ENCODE measurements at places on chromosomes 12 and 14.

- no peak for DNase-seq
Observed at GRCh38 chr12:40336573-40337199, 111.9 kb downstream of the LRRK2 start.

DNA sequence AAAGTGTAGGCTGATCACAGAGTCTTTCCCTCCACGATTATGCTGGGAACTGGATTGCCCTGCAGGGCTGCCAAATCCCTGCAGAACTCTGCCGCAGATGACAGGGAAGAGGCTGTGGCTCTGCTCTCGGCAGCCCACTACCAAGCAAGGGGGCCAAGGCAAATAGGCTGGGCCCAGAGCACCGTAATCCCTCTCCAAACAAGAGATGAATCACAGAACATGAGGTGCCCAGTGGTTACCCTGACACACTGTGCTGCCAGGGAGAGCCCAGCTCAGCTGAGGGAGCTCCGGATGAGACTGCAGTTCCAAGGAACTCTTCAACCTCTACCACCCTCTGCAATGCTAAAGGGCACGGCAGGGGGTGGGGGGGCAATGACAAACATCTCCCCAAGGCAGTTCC is 33.9 kb downstream of the STON2 start:
- DNase-seq: no peak

- DNase-seq: peak; percentile 41
Observed at GRCh38 chr14:92513204-92513965, at the start of gene RIN3. TSS of gene RIN3 (plus strand) at chr14:92513781. CDS start at chr14:92513933, 152 bp downstream.

- no peak for DNase-seq
Observed at GRCh38 chr12:6987956-6988553, 17.3 kb downstream of the EMG1 start.

GRCh38 chr12:121287267-121287954 is 9.1 kb downstream of the CAMKK2 start:
- DNase-seq: no peak

DNA sequence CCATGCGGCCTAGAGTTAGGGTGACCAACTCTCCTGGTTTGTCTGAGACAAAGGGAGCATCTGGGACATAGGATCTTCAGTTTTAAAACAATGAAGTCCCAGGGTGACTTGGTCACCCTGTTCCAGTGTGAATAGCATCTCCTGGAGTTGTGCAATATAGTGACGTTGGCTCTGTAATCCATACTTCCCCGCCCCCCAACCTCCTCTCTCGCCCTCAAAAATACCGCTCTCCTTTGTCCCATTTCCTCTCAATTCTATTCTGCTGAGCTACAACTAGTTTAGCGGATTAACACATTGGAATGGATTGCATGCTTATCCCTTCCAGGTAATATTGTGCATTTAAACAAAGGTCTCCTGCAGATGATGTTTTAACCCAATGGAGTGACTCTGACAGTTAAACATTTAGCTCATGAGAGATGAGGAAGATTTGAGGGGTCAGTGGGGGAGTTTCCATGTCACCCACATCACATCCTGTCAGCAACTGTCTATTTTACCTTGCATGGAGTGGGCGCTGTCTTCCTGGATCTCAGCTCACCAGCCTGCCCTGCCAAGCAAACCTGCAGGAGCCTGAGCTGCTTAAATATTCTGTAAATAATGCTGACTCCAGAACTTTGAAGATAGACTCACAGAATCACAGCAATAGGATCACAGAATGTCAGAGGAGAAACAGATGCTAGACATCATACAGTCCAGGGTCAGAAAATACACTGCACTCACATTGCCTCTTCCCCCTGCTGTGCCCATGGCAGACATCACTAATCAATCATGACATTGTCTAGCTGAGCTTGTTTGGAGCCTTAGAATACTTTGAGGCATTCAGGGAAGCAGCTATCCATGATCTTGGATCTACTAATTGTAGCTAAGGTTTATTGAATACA is 43.0 kb downstream of the MAP1LC3B2 start:
- DNase-seq: no peak

DNA sequence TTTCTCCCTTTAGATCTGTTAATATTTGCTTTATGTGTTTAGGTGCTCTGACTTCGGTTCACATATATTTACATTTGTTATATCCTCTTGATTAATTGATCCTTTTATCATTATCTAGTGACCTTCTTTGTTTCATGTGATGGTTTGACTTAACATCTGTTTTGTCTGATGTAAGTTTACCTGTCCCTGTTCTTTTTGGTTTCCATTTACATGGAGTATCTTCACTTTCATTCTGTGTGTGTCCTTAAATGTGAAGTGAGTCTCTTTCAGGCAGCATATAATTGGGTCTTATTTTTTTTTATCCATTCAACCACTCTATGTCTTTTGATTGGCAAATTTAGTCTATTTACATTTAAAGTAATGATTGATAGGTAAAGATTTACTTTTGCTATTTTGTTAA is 24.2 kb downstream of the TRMT5 start:
- DNase-seq: no peak

DNA sequence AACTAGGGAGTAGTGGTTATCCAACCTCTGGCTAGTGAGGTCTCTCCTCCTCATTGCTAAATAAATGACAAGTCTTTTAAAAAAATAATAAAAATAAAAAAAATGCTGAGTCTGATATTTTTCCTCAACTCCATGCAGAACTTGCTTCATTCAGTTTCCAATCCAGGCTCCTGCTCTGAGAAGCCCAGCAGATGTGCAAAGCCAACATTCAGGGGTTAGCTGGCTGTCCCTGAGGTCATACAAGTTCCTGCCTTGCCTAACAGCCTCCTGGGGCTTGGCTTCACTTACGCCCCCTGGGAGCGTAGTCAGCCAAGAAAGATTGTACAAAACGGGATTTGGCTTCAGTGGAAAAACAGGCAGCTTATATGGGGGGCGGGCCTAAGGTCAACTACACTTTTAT is 23.3 kb downstream of the RTRAF start:
- DNase-seq: no peak

GRCh38 chr14:23729720-23730387 is 93.7 kb downstream of the DHRS2 start:
- no peak for DNase-seq

DNA sequence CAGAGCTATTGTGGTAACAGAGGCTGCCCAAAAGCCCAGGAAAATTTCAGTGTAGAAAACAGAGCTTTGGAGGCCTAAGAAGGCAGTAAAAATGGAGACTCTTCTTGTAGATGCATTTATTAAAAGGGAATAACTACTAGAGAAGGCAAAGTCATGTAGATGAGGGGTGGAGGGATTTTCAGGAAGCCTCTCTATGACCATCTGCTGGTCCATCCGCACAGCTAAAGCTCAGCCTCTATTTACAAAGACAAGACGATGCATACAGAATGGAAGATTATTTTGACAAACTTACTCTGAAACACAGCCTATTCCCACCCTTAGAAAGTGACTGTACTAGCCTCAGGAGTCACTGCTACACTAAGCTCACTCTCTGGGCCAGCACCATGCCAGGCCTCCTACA is 71.4 kb downstream of the GLRX5 start:
- no peak for DNase-seq

GRCh38 chr12:54232790-54233189 is 44.0 kb upstream of the SMUG1 start:
- no peak for DNase-seq

DNA sequence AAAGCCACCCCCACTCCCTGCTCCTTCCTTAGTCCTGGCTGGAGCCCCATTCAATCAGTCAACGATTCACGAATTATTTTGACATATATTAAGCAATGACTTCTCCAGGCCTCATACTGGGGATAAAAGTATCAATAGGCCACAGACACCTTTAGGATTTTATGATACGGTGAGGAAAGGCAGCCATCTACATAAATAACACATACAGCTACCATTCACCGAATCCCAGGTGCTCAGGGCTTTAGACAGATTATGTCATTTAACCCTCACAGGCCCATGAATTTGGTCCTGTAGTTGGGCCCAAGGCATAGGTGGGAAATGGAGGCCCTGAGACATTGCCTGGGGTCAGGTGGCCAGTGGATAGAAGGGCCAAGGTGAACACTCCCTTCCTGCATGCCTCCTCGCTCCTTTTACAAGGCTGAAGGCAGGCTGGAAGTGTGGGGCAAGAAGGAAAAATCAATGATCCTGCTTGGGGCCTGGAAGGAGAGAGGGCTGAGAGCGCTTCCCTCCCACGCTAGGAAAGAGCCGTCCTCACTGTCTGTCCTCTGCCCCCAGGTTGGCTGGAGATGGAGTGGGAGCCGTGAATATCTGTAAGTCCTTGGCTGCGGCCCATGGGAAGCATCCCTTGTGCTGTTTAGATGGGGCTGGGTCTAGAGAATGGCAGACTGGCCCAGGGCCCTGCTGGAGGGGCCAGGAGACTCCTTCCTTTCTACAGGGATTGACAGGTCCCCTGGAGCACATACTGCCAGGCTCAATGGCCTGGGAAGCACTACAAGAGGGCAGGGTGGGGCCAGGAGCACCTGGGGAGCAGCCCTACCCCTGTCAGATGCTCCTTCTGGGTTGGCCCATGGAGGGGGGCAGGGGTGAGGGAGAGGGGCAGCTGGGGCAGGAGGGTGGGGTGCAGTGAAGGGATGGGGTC is 14.8 kb downstream of the KRT7 start:
- no peak for DNase-seq

DNA sequence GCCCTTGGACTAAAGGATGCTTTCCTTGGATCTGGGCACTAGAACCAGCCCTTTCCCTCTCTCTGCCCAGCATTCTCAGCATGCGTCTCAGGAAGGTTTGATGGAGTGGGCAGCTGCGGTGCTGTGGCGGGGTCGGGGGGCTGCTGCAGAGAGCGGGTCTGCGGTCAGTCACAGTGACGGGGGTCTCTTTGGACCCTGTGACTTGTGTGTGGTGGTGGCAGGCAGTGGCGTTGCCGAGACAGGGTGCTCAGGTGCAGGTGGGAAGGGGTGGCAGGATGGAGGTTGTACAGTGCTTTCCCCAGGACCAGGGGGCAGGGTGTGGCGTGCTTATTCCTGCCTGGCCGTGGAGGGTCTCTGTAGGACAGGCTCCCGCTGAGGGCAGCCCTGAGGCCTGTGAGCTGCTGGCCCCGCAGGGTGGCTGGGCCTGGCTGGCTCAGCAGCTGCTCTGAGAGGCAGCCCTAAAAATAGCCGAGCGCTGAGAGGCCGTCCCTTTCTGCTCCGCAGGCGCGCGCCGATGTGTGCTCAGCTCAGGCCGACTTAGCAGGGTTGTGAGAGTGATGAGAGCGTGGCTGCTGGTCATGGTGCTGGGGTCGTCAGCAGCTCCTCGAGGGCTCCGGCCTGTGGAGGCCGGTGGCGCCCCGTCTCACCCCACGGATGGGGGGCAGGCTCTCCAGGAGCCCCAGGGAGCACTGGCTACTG is 9.7 kb downstream of the PACS2 start:
- no peak for DNase-seq

DNA sequence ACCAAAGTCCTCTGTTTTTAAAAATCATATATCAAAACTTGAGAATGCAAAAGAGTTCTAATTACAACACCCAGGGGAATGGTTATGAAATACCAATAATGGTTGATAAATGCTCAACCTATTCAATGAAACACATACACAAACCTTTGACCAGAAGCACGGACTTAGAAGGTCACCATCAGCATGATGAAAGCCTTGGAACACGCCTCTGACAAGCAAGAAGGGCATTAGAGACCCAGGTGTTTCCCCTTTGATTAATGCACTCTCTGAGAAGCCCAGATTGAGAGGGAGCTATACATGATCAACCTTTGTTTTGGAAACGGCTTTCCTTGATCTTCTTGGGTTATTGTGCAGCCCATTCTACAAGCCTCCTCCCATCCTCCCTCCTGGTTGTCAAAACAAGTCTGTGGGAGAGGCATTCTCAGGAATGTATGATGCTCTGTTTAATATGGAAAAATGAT is 69.0 kb downstream of the ZFP36L1 start:
- DNase-seq: no peak

DNA sequence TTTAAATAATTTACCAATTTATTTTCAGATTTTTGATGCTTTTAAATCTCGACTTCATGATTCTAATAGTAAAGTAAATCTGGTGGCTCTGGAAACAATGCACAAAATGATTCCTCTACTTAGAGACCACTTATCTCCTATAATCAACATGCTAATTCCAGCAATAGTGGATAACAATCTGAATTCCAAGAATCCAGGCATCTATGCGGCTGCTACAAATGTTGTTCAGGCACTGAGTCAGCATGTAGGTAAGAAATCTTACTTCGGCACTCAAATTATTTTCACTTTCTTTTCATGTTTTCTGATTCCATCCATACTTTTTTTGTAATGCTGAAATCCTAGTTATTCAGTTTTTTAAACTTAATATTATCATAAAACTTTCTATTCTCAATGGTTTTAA is 15.5 kb upstream of the PRPF39 start:
- no peak for DNase-seq

DNA sequence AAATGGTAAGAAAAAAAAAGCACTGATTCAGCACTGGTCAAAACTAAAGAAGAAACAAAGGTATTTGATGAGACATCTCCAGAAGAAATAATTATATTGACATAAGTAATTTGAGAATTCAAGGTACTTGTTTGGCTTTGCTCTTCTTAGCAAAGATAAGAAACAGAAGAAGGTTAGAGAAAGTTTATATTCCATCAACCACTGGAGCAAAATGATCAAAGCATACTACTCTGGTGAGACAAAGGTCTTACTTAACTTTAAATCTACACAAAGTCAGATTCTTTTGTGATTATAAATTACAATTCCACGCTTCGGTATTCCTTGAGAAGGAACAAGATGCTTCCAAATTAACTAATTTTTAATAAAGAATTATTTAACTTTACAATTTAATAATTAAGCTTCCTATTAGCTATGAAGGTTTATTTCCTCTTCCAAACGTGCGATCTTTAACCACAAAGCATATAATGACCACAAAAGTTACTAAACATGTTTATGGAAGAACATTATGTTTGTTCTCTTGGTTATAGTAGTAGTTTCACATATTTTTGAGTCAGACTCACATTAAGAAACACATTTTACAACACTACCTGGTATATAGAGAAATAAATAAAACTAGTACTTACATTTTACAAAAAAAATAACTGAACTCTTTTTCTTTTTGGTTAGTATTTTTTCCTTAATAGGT is 53.4 kb downstream of the METTL25 start:
- DNase-seq: no peak

DNA sequence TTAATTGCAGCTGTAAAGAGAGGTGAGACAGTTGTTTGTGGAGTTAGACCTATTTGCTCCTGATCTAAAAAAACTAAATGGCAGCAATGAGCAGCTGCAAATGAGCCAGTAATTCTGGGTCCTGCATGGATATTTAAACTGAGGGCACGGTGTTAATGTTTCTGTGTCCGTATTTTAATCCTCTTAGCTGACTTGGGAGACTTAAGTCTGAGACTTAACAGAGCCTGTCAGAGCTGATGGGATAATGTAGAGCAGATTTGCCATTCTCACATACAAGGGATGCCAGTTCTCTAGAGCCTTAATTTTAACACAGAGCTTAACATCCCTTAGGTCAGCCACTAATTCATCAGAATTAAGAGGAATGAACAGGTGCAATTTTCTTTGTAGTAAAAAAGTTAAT is 178.6 kb upstream of the PDE3A start:
- no peak for DNase-seq
